ENCODE measurements at places on chromosomes 13 and 19.

DNA sequence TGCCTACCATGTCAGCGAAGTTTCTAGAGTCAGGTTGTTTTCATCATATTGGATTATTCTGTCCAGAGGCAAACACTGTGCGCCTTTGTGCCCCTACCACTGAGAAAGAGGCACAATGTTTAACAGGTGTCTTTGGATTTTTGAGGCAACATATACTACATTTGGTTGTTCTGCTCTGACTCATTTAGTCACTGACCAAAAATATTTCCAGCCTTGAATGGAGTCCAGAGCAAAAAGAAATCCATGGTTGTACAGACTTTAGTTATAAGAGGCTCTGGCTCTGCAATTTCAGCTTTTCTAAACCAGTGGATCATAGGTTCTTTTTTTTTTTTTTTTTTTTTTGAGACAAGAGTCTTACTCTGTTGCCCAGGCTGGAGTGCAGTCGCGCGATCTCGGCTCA lies 35.7 kb downstream of the LACC1 start:
- H3K4me1 ChIP-seq: no peaks in the 10 kb centered on the region
- H3K36me3 ChIP-seq: no peaks in the 10 kb centered on the region
- H3K4me3 ChIP-seq: no peak overlapping the region
- H3K27me3 ChIP-seq: no peaks in the 10 kb centered on the region

- H3K36me3 ChIP-seq: no peaks in the 10 kb centered on the region
- no peak for DNase-seq
These were observed 264.1 kb downstream of the NALCN start for GRCh38 chr13:101152184-101152583.

- DNase-seq: no peak
- peaks cover 8% of the 10 kb centered on the region for H3K4me1 ChIP-seq
- no peak overlapping the region for H3K27ac ChIP-seq
These were observed 62.2 kb upstream of the TM9SF2 start for GRCh38 chr13:99439048-99439447.

DNA sequence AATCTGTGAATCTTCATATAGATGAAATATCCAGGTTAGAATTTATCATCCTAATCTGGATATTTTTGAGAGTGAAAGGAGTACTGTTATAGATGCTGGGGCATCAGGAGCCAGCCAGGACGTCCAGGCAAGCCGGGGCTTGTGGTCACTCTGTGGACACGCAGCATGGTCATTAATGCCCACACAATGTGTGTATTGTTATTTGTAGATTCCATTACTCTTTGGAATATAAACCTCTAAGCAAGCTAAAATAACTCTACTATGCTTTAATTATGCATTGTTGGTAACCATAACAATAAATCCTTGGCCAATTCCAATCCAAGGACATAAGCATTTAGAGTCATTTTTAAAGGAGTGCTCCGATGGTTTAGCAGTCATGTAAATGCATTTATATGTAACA lies 137.9 kb downstream of the TM9SF2 start:
- no peaks in the 10 kb centered on the region for H3K36me3 ChIP-seq
- no peak overlapping the region for H3K27ac ChIP-seq
- H3K4me3 ChIP-seq: no peak overlapping the region
- no peak for DNase-seq
- no peaks in the 10 kb centered on the region for H3K4me1 ChIP-seq

DNA sequence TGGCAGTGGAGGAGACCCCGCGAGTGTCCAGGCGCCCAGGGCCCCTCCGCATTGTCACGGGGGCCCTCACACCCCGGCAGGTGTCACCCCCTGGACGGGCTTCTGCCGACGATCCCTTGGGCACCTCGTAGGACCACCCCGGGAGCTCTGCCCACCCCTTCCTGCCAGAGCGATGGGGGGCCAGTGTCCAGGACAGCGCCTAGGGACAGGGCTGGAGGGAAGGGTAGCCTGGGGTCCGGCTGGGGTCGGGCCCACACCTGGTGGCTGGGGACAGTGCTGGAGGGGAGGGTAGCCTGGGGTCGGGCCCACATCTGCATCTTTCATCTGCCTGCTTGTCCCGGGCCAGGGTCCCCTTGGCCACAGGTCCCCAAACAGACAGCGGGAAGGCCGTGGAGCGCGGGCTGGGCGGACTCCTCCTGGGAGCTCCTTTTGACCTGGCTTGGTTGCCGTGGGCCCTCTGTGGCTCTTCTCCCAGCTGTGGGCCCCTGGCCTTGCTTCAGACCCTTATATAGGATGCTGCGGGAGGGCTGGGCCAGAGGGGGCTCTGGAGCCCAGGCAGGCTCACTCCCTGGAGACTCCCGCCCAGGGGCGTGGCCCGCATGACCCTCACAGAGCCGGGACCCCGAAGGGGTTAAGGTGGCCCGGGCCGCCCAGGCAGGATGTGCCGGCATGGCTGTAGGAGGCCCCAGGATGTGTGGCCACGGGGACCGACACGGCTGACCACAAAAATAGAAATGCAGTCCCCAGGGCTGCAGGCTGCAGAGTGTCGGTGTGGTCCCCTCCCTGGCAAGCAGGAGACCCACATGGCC lies 74.1 kb upstream of the MCF2L start:
- H3K4me1 ChIP-seq: peaks cover 42% of the 10 kb centered on the region
- H3K27ac ChIP-seq: no peak overlapping the region
- H3K36me3 ChIP-seq: peaks cover 7% of the 10 kb centered on the region
- H3K27me3 ChIP-seq: peaks cover 30% of the 10 kb centered on the region
- peak overlapping the region; percentile 44 for H3K4me3 ChIP-seq

DNA sequence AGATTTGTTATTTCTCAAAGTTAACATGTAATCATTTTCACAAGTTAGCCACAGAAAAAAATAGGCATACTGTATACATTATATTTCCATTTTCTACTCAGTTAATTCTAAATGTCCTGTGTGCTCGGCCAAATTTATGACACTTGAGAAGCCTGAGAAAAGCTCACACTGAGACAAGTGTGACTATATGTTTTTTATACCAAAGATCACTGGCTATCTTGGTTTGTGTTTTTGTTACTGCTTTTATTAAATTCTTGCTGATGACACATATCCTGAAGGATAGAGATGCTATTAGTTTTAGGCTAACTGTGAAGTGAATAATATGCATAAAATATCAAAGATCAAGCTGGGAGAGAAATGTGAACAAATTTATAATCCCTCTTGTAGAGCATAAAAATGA lies 49.3 kb upstream of the IL17D start:
- H3K27me3 ChIP-seq: no peaks in the 10 kb centered on the region
- DNase-seq: no peak
- no peaks in the 10 kb centered on the region for H3K36me3 ChIP-seq
- no peak overlapping the region for H3K4me3 ChIP-seq

DNA sequence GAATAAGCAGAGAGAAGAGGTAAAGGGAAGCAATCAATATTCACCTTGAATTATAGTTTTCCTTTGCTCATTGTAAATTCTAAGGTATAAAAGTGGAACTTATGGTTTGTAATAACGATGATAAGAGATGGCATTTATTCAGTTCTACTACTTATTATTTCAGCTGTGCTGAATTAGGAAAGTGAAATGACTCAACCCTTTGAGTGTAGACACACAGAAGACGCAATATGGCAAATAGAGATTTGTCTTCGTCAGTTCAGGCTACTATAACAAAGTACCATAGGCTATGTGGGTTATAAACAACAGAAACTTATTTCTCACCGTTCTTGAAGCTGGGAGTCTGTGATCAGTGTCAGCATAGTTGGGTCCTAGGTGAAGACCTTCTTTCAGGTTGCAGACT lies 713.0 kb upstream of the PCDH9 start:
- no peak overlapping the region for H3K4me3 ChIP-seq
- no peaks in the 10 kb centered on the region for H3K36me3 ChIP-seq
- no peaks in the 10 kb centered on the region for H3K4me1 ChIP-seq
- H3K27ac ChIP-seq: no peak overlapping the region

- peaks cover 5% of the 10 kb centered on the region for H3K27me3 ChIP-seq
- no peak for DNase-seq
- H3K4me3 ChIP-seq: no peak overlapping the region
- H3K4me1 ChIP-seq: no peaks in the 10 kb centered on the region
These were observed 77.4 kb upstream of the GPR12 start for GRCh38 chr13:26837997-26838396.

DNA sequence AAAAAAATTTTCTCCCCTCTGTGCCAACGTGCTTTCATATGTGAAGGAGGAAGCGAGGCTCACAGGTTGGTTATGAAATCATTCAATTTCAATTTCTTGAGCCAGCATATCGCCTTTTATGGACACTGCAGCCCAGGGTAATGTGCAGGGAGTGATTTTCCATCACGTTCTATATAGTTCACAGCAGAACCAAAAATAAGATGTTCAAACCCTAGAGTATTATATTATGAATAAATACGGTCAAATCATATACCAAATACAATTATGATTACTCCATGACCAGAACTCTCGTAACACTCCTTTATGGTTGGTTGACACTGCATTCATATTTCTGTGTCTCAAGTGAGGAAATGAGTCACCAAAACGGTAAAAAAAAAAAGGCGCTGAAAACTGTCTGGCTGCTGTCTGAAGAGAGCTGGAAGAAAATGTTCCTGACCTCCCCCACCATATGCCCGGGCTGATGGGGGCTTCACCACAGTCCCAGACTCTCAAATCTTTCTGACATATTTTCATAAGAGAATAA lies 75.8 kb upstream of the UBAC2 start:
- no peak overlapping the region for H3K27ac ChIP-seq
- no peak overlapping the region for H3K4me3 ChIP-seq
- H3K4me1 ChIP-seq: no peaks in the 10 kb centered on the region
- no peak for DNase-seq

GRCh38 chr19:35860818-35861639 lies 4.3 kb downstream of the KIRREL2 start:
- peak overlapping the region; percentile 12 for H3K4me3 ChIP-seq
- peaks cover 23% of the 10 kb centered on the region for H3K4me1 ChIP-seq
- H3K36me3 ChIP-seq: peaks cover 27% of the 10 kb centered on the region
- DNase-seq: no peak
- H3K27me3 ChIP-seq: peaks cover 30% of the 10 kb centered on the region

DNA sequence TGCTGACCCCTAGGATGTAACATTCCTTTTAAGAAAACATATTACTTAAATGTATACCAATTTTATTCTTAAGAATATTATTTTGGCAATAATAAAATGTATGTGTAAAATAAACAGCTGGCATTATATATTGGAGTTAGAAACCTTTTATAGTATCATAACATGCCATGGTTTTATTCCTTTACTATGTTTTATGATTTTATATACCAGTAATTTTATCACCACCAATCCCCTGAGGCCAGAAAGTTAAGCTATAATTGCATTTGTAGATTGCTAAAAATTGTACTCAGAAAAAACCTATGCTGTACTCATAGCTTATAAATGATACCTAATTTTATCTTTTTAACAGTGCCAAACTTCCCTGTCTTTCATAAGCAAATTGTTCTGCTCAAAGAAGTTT lies 17.9 kb downstream of the GPALPP1 start:
- H3K36me3 ChIP-seq: peaks cover 12% of the 10 kb centered on the region
- H3K4me1 ChIP-seq: no peaks in the 10 kb centered on the region
- H3K27me3 ChIP-seq: no peaks in the 10 kb centered on the region
- no peak overlapping the region for H3K4me3 ChIP-seq
- H3K27ac ChIP-seq: no peak overlapping the region

- H3K4me3 ChIP-seq: no peak overlapping the region
- DNase-seq: no peak
- H3K27me3 ChIP-seq: no peaks in the 10 kb centered on the region
- peaks cover 43% of the 10 kb centered on the region for H3K36me3 ChIP-seq
These were observed 126.3 kb downstream of the RNF17 start for GRCh38 chr13:24890256-24890655.

GRCh38 chr13:93144031-93144430 lies 82.6 kb upstream of the GPC6 start:
- H3K4me3 ChIP-seq: no peak overlapping the region
- H3K4me1 ChIP-seq: no peaks in the 10 kb centered on the region
- H3K27ac ChIP-seq: no peak overlapping the region
- no peak for DNase-seq
- H3K36me3 ChIP-seq: no peaks in the 10 kb centered on the region

DNA sequence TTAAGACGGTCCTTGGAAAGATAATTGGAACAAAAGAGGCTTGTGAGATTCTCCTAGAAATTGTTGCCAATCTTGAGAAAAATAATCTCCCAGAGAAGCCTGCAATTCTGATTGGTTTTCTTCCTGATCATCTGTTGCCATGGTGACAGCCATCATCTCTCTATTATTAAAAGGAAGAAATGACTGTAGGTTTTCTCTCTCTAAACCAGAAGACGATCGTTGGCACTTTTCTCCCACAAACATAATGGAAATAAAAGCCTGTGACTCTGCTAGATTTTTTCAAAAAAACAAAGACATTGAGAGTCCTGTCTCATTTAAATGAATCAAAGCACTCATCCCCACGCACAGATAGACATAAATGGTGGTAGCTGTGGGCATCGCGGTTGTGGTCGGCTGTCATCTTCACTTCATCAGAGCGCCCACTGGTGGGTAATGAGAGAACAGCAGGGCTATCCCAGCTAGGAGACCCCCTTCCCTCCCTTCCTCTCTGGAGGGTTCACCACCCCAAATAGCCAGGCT lies 21.7 kb upstream of the CALM3 start:
- H3K27ac ChIP-seq: no peak overlapping the region
- H3K36me3 ChIP-seq: no peaks in the 10 kb centered on the region
- no peak overlapping the region for H3K4me3 ChIP-seq
- DNase-seq: peak; percentile 57
- H3K27me3 ChIP-seq: no peaks in the 10 kb centered on the region
- peaks cover 7% of the 10 kb centered on the region for H3K4me1 ChIP-seq

GRCh38 chr19:33446330-33447293 lies 73.1 kb downstream of the CEBPG start:
- H3K36me3 ChIP-seq: peaks cover 22% of the 10 kb centered on the region
- H3K27ac ChIP-seq: no peak overlapping the region
- H3K27me3 ChIP-seq: no peaks in the 10 kb centered on the region
- H3K4me3 ChIP-seq: no peak overlapping the region
- peaks cover 13% of the 10 kb centered on the region for H3K4me1 ChIP-seq
- no peak for DNase-seq

DNA sequence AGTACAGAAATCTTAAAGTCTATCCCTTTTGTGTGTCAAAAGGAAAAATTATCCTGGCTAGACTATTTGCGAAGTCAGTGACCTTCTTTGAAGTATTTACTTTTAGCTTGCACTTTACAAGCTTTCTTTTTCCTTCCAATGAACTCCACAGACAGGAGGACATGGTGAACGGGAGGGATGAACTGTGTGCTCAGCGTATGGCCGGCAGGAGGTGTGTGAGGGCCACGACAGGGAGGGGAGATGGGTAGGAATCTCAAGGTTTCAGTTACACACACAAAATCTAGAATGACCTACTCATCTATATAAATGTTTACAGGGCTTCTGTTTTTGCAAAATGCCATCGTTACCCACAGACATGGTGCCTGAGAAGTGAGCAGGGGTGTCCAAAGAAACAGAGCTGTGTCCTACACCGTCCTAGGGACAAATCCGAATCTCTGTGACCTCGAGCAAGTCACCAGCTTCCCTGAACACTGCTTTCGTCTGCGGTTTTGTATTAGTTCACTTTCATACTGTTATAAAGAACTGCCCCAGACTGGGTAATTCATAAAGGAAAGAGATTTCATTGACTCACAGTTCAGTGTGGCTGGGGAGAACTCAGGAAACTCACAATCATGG lies 537.2 kb downstream of the LIG4 start:
- no peaks in the 10 kb centered on the region for H3K36me3 ChIP-seq
- H3K27me3 ChIP-seq: no peaks in the 10 kb centered on the region
- H3K4me3 ChIP-seq: no peak overlapping the region
- H3K27ac ChIP-seq: no peak overlapping the region

- no peak overlapping the region for H3K4me3 ChIP-seq
- H3K4me1 ChIP-seq: no peaks in the 10 kb centered on the region
- H3K27me3 ChIP-seq: no peaks in the 10 kb centered on the region
- H3K36me3 ChIP-seq: no peaks in the 10 kb centered on the region
- H3K27ac ChIP-seq: no peak overlapping the region
These were observed 38.3 kb upstream of the KCTD4 start for GRCh38 chr13:45238945-45239795.

- no peaks in the 10 kb centered on the region for H3K27me3 ChIP-seq
- no peaks in the 10 kb centered on the region for H3K4me1 ChIP-seq
- no peak overlapping the region for H3K27ac ChIP-seq
- no peak for DNase-seq
- peaks cover 44% of the 10 kb centered on the region for H3K36me3 ChIP-seq
These were observed 27.4 kb downstream of the CCL25 start for GRCh38 chr19:8079988-8080387.

Measured in spinal cord (tissue), 10 donors.